Parietal lobe (tissue), 2 donors: ENCODE measurements at places on chromosomes 2 and 18. TPM values are rescaled to one million over a fixed set of nuclear protein-coding genes. Genes with fewer than 3 reads are reported as not detected.

HOXD12 gene
- not detected for total RNA-seq

FABP1 gene
- total RNA-seq = not detected

GPD2 gene
- 152 TPM for total RNA-seq

GTF3C2 gene
- 56.7 TPM for total RNA-seq

CTAGE1 gene
- total RNA-seq = not detected

VAMP5 gene
- total RNA-seq = not detected

PFN4 gene
- total RNA-seq = 1.6 TPM
